Frontal cortex (tissue), 4 donors: ENCODE measurements at places on chromosomes 6 and 20. TPM values are rescaled to one million over a fixed set of nuclear protein-coding genes. Genes with fewer than 3 reads are reported as not detected.

Gene DDX39B
- total RNA-seq = 318 TPM

Gene PDE7B
- 16.3 TPM for total RNA-seq

Gene RRAGD
- total RNA-seq = 103 TPM

Gene C6orf58
- 1.6 TPM for total RNA-seq

Gene SMLR1
- not detected for total RNA-seq

Gene BTN1A1
- total RNA-seq = not detected

Gene DSP
- 6.9 TPM for total RNA-seq

Gene MRPL2
- 8.2 TPM for total RNA-seq

Gene PPARD
- total RNA-seq = 1.6 TPM
